Osteocyte (in vitro differentiated cells): ENCODE measurements at places on chromosomes 5 and 9. TPM values are rescaled to one million over a fixed set of nuclear protein-coding genes. Genes with fewer than 3 reads are reported as not detected.

DNA sequence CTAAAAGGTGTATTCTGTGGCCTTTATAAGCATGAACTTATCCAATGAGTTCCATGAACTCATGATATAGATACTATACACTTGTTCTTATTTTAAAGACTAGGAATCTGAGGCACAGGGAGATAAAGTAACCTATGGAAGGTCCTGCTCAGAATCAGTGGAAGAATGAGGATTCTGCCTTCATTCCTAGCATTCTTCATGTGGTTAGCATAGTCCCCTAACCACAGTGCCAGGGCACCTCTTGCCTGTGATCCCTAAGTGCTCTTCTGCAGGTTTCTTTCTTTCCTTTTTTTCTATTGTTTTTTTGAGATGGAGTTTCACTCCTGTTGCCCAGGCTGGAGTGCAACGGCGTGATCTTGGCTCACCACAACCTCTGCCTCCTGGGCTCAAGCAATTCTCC is 174.1 kb downstream of the C9orf152 start:
- peak overlapping the region; percentile 50 for H3K27ac ChIP-seq
- H3K36me3 ChIP-seq = no peaks in the 10 kb centered on the region
- no peaks in the 10 kb centered on the region for H3K27me3 ChIP-seq
- peaks cover 49% of the 10 kb centered on the region for H3K4me1 ChIP-seq

GRCh38 chr9:19939734-19940278 is 151.0 kb upstream of the SLC24A2 start:
- H3K4me1 ChIP-seq = no peaks in the 10 kb centered on the region
- DNase-seq = no peak
- no peak overlapping the region for H3K4me3 ChIP-seq
- no peak overlapping the region for H3K27ac ChIP-seq

FOXI1 gene
- not detected in 2 replicates for total RNA-seq

DNA sequence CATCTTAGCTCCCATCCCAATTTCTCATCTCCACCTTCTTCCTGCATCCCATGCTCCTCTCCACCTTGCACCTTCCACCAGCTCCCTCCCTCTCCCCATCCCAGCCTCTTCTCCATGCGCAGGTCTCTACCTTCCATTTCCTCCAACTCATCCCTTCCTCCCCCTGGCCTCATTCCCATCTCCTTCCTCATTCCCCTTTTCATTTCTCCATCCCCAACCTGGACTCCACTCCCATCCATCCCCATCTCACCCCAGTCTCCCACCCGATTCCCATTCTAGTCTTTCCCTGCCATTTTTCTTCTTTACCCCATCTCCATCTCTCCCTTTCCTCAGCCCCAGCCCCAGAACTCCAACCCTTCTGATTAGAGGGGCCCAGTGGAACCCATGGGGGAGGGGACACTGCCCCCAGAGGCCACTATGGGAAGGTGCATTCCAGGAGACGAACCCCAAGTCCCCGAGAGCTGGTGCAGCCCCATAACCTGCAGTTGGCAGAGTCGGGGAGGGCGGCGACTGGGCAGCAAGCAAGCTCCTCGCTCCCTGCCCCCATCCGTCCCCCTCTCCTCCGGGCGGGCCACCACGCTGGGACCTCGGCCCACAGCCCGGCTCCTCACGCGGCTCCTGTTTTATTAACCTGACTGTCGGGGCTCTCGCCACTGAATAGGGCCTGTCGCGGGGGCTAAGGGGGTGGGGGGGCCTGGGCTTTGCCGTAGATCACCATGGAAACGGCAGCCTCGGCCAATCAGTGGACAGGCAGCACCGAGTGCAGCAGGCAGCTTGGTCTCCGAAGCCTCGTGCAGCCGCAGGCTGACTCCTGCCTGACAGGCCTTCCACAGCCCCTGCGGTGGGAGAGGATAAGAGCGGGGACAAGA is 66.7 kb downstream of the PCDH1 start:
- peaks cover 2% of the 10 kb centered on the region for H3K4me1 ChIP-seq
- peaks cover 67% of the 10 kb centered on the region for H3K27me3 ChIP-seq
- no peaks in the 10 kb centered on the region for H3K36me3 ChIP-seq
- DNase-seq = no peak
- H3K27ac ChIP-seq = no peak overlapping the region

DNA sequence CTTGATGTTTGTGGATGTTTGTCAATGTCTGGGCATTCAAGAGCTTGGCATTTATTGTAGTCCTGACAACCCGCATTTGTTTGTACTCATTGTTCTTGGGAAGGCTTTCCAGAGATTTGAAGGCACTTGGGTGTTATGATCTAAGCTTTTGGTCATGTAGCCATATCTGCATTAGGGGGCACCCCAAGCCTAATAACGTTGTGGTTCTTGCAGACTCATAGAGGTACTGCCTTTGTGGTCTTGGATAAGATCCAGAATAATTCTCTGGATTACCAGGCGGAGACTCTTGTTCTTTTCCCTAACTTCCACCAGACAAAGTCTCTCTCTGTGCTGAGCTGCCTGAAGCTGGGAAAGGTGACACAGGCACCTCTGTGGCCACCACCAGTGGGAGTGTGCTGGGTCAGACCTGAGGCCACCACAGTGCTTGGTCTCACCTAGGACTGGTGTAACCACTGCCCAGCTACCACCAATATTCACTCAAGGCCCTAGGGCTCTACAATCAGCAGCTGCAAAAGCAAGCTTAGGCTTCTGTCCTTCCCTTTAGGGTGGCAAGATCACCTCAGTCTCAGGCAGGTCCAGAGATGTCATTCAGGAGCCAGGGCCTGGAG is 144.4 kb upstream of the TAS2R1 start:
- H3K4me1 ChIP-seq = no peaks in the 10 kb centered on the region
- no peaks in the 10 kb centered on the region for H3K27me3 ChIP-seq
- no peak for DNase-seq
- H3K36me3 ChIP-seq = peaks cover 11% of the 10 kb centered on the region

DNA sequence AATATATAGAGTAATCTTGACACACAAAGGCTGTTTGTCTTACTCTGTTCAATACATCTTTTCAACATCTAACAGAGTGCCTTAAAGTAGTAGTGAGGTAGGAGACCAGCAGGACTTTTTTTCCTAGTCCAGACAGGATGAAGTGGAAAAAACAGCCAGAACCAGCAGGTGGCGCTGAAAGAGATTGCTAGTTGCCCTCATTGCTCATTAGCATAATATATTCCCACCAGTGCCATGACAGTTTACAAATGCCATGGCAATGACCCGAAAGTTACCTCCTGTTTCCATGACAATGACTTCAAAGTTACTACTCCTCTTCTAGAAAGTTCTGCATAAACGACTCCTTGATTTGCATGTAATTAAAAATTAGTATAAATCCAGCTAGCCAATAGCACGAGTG is 387.4 kb downstream of the ACTL7B start:
- H3K4me3 ChIP-seq = no peak overlapping the region
- peaks cover 40% of the 10 kb centered on the region for H3K4me1 ChIP-seq
- H3K27ac ChIP-seq = no peak overlapping the region
- no peaks in the 10 kb centered on the region for H3K27me3 ChIP-seq
- no peaks in the 10 kb centered on the region for H3K36me3 ChIP-seq

- no peaks in the 10 kb centered on the region for H3K27me3 ChIP-seq
- no peaks in the 10 kb centered on the region for H3K36me3 ChIP-seq
- H3K4me1 ChIP-seq = no peaks in the 10 kb centered on the region
- no peak for DNase-seq
These were observed 397.8 kb downstream of the MED10 start for GRCh38 chr5:5980538-5980895.

CPEB4 gene
- 37.6 and 38.6 TPM in 2 replicates for total RNA-seq

DNA sequence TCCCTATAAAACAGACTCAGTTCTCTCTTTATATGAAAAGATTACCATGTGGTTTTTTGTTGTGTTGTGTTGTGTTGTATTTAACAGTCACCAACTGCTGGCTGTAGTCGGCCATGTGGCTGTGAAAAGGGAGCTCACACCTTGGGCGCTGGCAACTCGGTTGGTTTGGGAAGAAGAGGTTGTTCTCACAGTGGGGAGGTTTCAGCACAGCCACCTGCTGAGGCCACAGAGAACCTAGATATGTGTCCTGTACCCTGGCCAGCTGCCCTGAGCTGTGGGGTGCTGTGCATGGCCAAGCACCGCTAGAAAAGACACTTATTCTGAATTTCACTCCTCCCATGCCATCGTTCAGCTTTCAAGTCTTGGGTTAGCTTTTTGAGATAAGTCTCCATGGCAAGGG is 58.8 kb downstream of the SYK start:
- H3K4me3 ChIP-seq = no peak overlapping the region

- peaks cover 20% of the 10 kb centered on the region for H3K27me3 ChIP-seq
These were observed 13.8 kb downstream of the TXNDC8 start for GRCh38 chr9:110323818-110324217.

DNA sequence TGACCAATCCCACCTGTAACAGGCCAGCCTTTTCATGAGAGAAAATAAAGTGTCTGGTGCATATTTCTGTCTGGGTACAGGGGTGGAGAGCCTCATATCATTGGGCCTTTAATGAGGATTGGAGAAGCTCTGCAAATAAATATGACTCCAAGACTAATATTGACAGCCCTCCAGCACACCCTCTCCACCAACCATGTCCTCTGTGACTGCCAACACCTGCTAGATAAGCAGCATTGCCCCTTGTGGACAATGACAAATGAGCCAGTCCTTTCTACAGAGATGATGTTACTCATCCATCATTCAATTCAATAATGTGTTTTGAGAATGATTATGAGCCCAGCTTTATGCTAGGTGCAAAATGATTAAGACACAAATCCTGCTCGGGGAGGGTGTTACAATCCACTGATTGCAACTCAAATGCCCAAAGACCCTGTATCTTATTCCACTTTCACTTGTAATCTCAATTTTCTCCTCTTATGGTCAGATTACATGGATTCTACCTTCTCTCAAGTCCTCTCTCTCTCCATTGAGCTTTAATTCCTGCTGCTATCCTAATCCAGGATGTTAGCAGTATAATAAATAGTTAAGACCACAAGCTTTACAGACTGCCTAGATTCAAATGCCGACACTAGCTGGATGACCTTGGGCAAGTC is 2.1 kb upstream of the GFRA3 start:
- H3K4me3 ChIP-seq = no peak overlapping the region
- H3K4me1 ChIP-seq = peaks cover 6% of the 10 kb centered on the region
- no peak overlapping the region for H3K27ac ChIP-seq
- peaks cover 9% of the 10 kb centered on the region for H3K27me3 ChIP-seq
- no peaks in the 10 kb centered on the region for H3K36me3 ChIP-seq

DNA sequence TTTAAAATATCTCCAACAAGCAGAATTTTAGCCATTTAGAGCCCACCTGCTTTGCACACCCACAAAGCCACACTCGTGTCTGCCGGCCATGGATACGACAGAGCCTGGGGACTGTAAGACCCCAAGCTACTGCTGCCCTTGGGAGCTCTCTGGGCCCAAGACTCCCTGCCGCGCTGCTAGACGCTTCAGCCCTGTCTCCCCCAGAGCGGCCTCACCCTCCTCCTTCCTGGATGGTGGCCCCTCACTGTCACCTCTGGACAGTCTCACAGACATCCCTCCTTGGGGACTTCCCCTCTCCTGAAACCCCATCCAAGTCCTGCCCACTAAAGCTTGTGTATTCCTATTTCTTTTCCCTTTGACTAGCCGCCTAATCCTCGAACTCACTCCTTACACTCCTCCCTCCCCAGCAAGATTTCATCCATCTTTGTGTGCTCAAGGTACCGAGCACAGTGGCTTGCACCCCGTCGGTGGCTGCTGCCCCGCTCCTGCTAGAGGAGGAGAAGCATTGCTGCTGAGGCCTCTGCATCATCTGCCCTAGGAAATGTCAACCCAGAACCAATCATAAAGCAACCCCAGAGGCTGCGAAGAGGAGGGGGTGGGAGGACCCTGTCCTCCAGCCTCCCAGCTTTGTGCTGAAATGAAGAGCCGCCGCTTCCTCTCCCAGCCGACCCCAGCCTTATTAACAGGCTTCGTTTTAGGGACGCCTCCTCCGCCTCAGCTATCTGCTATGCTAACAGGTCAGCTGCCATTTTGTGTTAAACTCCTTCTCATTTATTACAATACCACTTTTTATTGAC is 71.2 kb downstream of the CFAP77 start:
- no peaks in the 10 kb centered on the region for H3K4me1 ChIP-seq
- no peak overlapping the region for H3K27ac ChIP-seq
- H3K27me3 ChIP-seq = peaks cover 28% of the 10 kb centered on the region
- DNase-seq = no peak
- no peaks in the 10 kb centered on the region for H3K36me3 ChIP-seq
- H3K4me3 ChIP-seq = no peak overlapping the region

PPP2R2B gene
- total RNA-seq = not detected in 2 replicates

- H3K27me3 ChIP-seq = no peaks in the 10 kb centered on the region
- H3K27ac ChIP-seq = no peak overlapping the region
- no peaks in the 10 kb centered on the region for H3K36me3 ChIP-seq
- peaks cover 37% of the 10 kb centered on the region for H3K4me1 ChIP-seq
These were observed 35.2 kb upstream of the CAST start for GRCh38 chr5:96626956-96627355.

DAPK1 gene
- 294 and 304 TPM in 2 replicates for total RNA-seq

DNA sequence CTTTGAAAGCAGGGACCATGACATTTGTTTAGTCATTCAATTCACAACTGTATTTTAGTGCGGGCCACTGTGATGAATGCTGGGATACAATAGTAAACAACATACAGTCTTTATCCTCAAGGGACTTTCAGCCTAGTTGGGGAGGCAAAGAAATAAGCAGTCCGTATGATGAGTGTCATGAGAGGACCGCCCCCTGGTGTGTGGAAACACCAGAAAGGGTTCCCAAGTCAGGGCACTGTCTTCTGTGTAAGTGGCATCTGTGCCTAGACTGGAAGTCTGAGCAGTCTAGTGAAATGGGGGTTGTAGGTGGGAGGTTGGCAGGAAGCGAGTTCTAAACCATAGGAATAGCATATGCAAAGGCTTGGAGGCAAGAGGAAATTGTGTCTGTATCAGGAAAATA is 6.8 kb downstream of the C9orf43 start:
- DNase-seq = no peak
- H3K36me3 ChIP-seq = no peaks in the 10 kb centered on the region
- no peak overlapping the region for H3K4me3 ChIP-seq
- H3K27ac ChIP-seq = no peak overlapping the region
- H3K27me3 ChIP-seq = no peaks in the 10 kb centered on the region

- H3K4me3 ChIP-seq = no peak overlapping the region
- no peak for DNase-seq
- no peaks in the 10 kb centered on the region for H3K4me1 ChIP-seq
- no peaks in the 10 kb centered on the region for H3K36me3 ChIP-seq
- H3K27me3 ChIP-seq = no peaks in the 10 kb centered on the region
These were observed 483.2 kb downstream of the CDH10 start for GRCh38 chr5:24161559-24161958.

DNA sequence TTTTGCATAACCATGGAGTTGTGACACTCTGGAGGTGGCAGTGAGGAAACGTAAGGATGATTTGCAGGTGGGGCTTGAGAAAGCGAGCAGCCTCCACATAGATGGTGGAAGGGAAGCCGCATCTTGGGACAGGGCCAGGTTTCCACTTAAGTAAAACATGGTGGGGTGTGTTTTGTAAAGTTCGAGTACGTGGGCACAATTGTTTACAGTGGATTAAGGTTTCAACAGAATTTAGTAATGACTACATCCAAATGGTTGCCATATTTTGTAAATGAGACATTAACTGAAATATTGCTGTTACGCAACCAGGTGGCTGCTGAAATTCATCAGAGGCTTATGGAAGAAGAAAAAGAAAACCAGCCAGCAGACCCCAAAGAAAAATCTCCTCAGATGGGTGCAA is 85.4 kb upstream of the IL7R start:
- DNase-seq = no peak
- no peak overlapping the region for H3K4me3 ChIP-seq
- H3K27me3 ChIP-seq = peaks cover 15% of the 10 kb centered on the region
- no peak overlapping the region for H3K27ac ChIP-seq

GRCh38 chr5:45532826-45533624 is 163.2 kb downstream of the HCN1 start:
- DNase-seq = no peak
- H3K4me3 ChIP-seq = no peak overlapping the region
- no peaks in the 10 kb centered on the region for H3K4me1 ChIP-seq
- H3K27me3 ChIP-seq = no peaks in the 10 kb centered on the region
- H3K36me3 ChIP-seq = no peaks in the 10 kb centered on the region

S1PR3 gene
- total RNA-seq = 1.6 and 2.1 TPM in 2 replicates
